Mammary microvascular endothelial cell (primary cell): ENCODE measurements at places on chromosomes 11 and 22. TPM values are rescaled to one million over a fixed set of nuclear protein-coding genes. Genes with fewer than 3 reads are reported as not detected.

OR5I1 gene
- total RNA-seq = not detected in 2 replicates

SCGB2A2 gene
- not detected in 2 replicates for total RNA-seq

VPREB1 gene
- not detected in 2 replicates for total RNA-seq

CTSW gene
- 0.20 TPM in 1 of 2 replicates, not detected in the other for total RNA-seq

ZNRD2 gene
- total RNA-seq = 70.6 and 76.7 TPM in 2 replicates

NLRP14 gene
- not detected in 2 replicates for total RNA-seq

SPTBN2 gene
- total RNA-seq = 6.3 and 21.5 TPM in 2 replicates

RASGRP2 gene
- total RNA-seq = 1.6 TPM in 1 of 2 replicates, not detected in the other

TSPO gene
- total RNA-seq = 967 and 1,033 TPM in 2 replicates

TSG101 gene
- total RNA-seq = 48.3 and 68.1 TPM in 2 replicates

IZUMO1R gene
- total RNA-seq = not detected in 2 replicates

MAPK11 gene
- total RNA-seq = 28.7 and 36.6 TPM in 2 replicates

MMP12 gene
- 0.05 TPM in 1 of 2 replicates, not detected in the other for total RNA-seq

OR5A1 gene
- total RNA-seq = not detected in 2 replicates

OR8G1 gene
- not detected in 2 replicates for total RNA-seq

OR10A2 gene
- total RNA-seq = not detected in 2 replicates

MMP1 gene
- 3,905 and 4,119 TPM in 2 replicates for total RNA-seq

PKNOX2 gene
- not detected in 2 replicates for total RNA-seq

DEPDC7 gene
- 0.39 TPM in 1 of 2 replicates, not detected in the other for total RNA-seq

IL18 gene
- total RNA-seq = 0.13 and 1.5 TPM in 2 replicates

SERHL2 gene
- total RNA-seq = 2.0 and 2.9 TPM in 2 replicates

RBMXL2 gene
- not detected in 2 replicates for total RNA-seq

GPHA2 gene
- total RNA-seq = not detected in 2 replicates

VSIG2 gene
- 0.07 and 0.44 TPM in 2 replicates for total RNA-seq

CNGA4 gene
- total RNA-seq = not detected in 2 replicates

FAM180B gene
- not detected in 2 replicates for total RNA-seq

SCN3B gene
- 0.69 and 0.93 TPM in 2 replicates for total RNA-seq

KRTAP5-2 gene
- not detected in 2 replicates for total RNA-seq

MRGPRX3 gene
- not detected in 2 replicates for total RNA-seq

LRRC56 gene
- 0.05 and 0.73 TPM in 2 replicates for total RNA-seq

TYR gene
- not detected in 2 replicates for total RNA-seq

ZC3H7B gene
- 92.6 and 102 TPM in 2 replicates for total RNA-seq

OR52N4 gene
- total RNA-seq = not detected in 2 replicates

NXPE4 gene
- total RNA-seq = not detected in 2 replicates

APOBEC3A gene
- total RNA-seq = not detected in 2 replicates

TLCD5 gene
- 5.1 and 7.7 TPM in 2 replicates for total RNA-seq

STARD10 gene
- total RNA-seq = 24.8 and 28.8 TPM in 2 replicates

LYVE1 gene
- total RNA-seq = 9.6 and 12.1 TPM in 2 replicates

TREH gene
- total RNA-seq = not detected in 2 replicates
